Naive B cell (primary cell): ENCODE measurements at places on chromosomes 12 and 14.

- DNase-seq: no peak
These were observed 6.0 kb upstream of the IL22 start for GRCh38 chr12:68259318-68259940.

GRCh38 chr12:56954057-56954957 lies 3.1 kb downstream of the RDH16 start:
- no peak for DNase-seq

GRCh38 chr12:12319451-12320183 lies 30.4 kb downstream of the MANSC1 start:
- DNase-seq: no peak

DNA sequence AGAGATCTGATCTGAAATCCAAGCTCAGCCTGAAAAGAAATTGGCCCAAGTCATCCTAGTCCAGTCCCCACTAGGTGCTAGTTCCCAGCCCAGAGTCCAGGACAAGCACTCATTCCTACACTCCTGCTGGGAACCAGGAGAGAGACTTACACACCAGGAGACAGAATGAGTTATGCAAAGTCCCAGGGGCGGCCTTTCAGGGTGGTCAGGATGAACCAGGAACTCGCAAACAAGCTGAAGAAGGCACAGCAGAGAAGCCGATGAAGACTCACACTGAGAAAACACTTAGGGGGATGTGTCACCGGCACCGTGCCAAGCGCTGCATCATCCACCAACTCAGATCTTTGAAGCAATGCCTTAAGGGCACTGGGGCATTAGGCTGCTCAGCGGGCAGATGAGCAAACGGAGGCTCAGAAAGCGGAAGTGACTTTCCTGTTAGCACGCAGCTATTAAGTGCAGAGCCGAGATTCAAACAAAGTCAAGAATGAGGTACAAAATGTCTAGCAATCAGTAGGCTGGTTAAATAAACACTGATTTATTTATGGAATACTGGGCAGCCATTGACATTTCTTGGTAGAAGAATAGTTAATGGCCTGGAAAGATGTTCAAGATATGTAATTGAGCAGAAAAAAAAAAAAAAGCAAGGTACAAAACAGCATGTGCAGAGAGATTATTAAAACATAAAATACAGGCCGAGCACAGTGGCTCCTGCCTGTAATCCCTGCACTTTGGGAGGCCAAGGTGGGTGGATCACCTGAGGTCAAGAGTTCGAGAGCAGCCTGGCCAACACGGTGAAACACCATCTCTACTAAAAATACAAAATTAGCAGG lies 78.7 kb downstream of the LRRC74A start:
- DNase-seq: peak; percentile 83

DNA sequence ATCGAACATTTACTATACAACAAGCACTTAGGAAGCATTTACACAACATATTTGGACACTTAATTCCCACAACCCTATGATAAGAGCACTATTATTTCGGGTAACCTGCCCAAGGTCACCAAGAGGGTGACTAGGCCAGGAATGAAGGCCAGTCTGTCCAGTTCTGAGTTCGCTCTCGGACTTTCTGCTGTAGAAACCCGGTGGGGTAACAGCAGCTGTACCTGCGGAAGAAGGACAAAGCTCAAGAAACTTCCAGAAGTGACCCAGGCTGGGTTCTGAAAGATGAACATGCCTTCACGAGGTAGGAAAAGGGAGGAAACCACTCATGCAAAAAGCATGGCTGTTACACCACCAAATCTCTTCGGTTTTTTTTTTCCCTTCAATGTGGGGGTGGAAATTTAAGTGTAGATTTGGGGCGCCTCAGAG lies 10.8 kb downstream of the PLA2G1B start:
- no peak for DNase-seq

DNA sequence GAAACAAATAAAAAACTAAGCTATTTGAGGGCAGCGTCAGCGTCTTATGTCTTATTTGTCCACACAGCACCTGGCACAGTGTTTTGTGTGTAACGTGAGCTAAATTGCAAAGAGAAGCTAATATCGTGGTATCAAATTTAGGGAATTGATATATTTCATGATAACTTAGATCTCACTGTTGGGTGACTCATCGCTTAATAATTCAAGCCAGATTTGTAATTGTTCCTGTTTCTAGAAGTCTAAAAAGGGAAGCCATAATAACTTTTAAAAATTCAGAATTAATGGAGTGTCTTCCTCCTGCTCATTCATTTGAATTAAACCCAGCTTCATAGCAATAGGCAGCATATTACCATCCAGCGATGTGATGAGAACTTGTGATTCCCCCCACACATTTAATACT lies 214.7 kb downstream of the PDZRN4 start:
- no peak for DNase-seq

DNA sequence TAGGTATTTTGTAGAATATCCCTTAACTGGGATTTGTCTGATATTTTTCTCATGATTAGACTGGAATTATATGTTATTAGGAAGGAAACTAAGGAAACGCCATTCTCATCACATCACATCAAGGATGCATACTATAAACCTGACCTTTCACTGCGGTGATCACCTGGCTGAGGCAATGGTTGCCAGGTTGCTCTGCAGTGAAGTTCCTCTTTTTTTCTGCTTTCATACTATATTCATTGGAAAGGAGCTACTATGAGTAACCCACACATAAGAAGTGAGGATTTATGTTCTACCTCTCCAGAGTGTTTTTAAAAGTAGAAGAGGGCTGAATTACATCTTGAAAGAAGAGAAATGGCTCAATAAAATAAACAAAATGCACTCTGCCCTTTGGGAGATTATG lies 31.0 kb upstream of the GRIP1 start:
- DNase-seq: no peak

- DNase-seq: no peak
These were observed 25.7 kb downstream of the TRAF3 start for GRCh38 chr14:102802834-102803523.

GRCh38 chr14:78253986-78254385 lies 83.8 kb downstream of the NRXN3 start:
- DNase-seq: no peak

GRCh38 chr12:109277899-109278762 lies 31.0 kb downstream of the FOXN4 start:
- DNase-seq: no peak

- DNase-seq: no peak
These were observed 834.7 kb downstream of the DIO2 start for GRCh38 chr14:79376557-79376956.

DNA sequence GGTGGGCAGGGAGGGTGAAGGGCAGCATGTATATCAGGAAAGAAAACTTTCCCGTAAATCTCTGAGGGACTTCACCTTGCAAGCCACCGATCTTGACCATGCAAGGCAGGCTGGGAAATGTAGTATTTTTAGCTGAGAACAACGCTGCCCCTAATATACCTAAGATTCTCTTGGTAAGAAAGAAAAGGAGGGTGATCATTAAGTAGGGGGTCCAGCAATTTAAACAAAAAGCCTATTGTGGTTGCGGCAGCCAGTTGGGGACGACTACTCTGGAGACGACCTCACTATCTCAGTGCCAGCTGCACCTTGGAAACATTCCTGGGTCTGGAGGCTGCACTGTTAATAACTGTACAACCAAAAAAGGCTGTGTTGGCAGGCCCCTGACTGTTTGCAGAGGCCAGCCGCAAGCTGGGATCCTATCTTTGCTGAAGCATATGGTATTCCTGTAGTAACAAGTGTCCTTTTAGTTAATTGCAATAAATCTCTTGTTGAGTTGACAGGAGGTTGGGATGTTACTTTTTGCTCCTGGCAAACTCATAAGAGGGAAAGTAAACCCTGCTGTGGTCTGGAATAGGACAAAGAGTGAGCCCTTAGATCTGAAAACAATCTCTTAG lies 6.4 kb downstream of the APOLD1 start:
- no peak for DNase-seq

- DNase-seq: no peak
These were observed 30.5 kb upstream of the NUDT4 start for GRCh38 chr12:93347054-93347785.

DNA sequence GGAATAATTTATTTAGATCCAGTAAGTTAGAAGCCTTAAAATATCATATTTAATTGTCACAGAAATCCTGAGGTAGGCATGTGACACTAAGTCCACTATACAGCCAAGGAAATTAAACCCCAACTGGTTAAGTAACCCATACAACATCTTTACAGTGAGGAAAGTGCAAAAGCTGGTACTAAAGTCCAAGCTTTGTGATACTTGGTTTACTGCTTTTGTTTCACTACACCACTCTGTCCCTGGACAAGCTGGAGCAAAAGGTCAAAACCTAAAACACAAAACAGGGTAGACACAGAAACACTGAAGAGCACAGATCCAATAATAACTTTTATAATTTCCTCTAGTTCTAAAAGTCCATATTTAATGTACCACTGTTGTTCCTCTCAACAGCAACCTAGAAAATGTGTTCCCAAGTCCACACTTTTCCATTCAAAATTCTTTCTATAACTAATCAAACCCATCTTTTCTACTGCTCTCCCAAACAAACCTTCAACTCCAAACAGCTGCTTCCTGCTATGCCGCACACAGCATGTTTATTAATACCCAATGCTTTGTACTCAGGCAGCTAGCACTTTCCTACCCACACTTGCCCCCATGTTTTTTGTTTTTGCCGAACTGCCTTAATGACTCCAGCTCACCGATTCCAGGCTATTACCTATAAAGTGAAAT lies 90.9 kb downstream of the MED13L start:
- DNase-seq: no peak

DNA sequence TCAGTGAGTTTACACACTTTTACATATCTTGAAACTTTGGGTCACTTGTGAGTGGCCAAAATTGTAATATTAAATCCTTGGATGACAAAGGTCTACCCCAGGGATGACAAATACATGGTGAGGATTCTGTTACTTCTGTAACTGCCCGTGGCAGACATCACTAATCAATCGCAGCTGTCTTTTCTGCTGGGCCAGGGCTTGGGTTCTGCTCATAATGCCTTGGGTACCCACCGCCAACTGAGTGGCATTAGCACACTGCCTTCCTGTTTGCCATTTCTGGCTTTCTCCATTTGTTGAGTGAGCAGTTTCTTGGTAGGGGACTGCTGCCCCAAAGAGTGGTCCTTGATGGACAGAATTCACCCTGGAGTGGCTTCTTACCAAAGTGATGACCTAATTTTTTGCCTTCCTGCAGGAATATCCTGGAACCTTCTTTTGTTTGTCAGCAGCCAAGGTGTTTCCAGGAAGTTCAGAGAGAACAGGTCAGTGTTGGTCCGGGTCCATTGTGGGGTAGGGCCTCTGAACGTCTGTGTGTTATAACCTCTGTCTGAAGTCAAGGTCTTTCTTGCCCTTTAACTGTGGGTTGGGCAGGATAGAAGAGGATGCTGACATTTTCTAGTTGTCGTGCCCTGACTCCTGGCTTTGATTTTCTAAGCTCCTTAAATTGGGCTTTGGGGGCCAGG lies 6.2 kb downstream of the TSPAN9 start:
- no peak for DNase-seq

DNA sequence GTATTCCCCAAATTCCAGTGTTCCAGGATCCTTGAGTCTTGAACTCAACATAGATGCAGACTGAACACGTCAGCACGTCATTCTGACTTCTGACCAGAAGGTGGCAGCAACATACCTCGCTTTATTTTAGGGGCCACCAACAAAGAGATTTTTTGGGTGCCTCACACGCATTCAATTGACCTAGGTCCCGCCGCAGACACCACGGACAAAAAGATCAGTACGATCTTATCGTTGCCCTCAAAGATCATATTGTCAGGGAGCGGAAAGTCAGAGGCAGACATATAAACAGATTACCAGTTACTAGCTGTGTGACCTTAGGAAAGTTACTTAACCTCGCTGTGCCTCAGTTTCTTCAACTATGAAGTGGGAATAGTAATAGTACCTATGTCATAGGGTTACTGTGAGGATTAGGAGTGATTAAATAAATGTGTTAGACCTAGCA lies 6.5 kb upstream of the PRPH start:
- peak; percentile 65 for DNase-seq

GRCh38 chr12:68324531-68324930 lies 7.6 kb downstream of the MDM1 start:
- no peak for DNase-seq

DNA sequence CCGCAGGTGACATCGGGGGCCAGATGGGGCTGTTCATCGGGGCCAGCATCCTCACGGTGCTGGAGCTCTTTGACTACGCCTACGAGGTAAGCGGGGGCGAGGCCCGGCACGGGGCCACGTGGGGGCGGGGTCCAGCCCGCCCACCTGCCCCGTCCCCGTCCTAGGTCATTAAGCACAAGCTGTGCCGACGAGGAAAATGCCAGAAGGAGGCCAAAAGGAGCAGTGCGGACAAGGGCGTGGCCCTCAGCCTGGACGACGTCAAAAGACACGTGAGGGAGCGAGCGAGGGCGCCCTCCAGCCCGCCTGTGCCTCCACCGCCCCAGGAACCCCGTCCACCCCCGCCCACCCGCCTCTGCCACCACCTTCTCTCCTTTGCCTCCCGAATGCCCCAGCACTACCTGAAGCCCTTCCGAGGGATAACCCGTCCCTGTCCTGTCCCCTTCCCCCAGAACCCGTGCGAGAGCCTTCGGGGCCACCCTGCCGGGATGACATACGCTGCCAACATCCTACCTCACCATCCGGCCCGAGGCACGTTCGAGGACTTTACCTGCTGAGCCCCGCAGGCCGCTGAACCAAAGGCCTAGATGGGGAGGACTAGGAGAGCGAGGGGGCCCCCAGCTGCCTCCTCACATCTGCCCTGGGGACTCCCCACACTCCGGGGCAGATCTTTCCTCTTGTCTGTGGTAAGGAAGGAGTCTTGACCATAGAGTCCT lies 3.9 kb upstream of the SMARCD1 start:
- DNase-seq: no peak

GRCh38 chr14:92967346-92967926 lies 44.5 kb downstream of the CHGA start:
- DNase-seq: no peak

DNA sequence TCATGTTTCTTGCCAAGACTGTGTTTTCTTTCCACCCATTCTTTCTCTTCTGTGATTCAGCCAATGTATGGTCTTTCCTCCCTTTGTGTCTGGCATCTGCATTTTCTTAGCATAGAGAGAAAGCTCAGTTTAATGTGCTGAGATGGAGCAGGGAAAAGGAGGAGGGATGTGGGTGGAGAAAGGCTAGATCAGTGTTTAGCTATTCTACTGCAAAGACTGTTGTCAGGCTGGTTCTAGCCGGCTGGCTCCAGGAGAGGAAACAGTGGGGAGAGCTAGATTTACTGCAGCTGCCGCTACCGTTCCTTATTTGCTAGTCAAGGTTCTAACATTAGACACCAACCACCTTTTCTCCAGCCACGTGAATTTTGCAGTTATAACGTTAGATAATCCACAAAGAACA lies 5.2 kb upstream of the RIMKLB start:
- DNase-seq: no peak
